ENCODE measurements at places on chromosomes 2 and 18.

GRCh38 chr2:11502740-11503292, 31.0 kb upstream of the GREB1 start:
- DNase-seq, result no peak

DNA sequence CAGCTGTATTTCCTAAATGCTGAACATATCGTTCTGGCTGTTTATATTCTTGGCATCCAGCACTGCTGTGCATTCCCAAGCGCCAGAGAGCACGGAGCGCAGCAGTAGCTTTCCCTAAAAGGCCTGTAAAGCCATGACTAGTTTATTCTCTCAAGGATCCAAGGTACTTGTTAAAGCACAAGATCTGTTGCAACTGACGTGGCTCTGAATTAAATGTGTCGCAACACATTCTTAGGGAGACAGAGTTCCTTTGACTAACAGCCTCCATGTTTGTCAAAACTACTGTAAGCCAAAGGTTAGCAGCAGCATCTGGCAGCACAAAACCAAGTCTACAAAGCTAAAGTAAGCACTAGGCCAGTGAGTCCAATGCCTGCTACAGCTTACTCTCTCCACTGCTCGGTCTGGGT, 188.6 kb upstream of the FN1 start:
- DNase-seq, result no peak

DNA sequence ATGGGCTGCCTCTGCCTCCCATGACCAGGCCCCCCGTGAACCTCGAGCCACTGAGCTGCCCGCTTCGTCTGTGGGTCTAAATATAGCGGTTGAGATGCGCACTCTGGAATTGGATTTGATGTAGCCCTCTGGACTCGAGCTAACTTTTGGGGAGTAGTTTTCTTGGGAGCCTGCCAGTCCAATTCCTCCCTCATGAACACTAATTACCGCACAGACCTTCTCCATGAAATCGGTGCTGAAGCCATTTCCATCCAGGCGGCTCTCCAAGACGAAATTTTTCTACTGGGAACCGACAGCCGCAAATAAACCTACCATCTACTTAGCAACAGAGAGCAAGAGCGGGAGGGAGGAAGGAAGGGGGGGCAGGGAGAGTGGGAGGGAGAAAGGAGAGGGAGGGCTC, 63.6 kb downstream of the CELF4 start:
- DNase-seq, result no peak

GRCh38 chr2:181779288-181780021, 99.1 kb upstream of the NEUROD1 start:
- no peak for DNase-seq

- DNase-seq, result no peak
Observed at GRCh38 chr2:81481242-81481993, 1176.9 kb upstream of the LRRTM1 start.

DNA sequence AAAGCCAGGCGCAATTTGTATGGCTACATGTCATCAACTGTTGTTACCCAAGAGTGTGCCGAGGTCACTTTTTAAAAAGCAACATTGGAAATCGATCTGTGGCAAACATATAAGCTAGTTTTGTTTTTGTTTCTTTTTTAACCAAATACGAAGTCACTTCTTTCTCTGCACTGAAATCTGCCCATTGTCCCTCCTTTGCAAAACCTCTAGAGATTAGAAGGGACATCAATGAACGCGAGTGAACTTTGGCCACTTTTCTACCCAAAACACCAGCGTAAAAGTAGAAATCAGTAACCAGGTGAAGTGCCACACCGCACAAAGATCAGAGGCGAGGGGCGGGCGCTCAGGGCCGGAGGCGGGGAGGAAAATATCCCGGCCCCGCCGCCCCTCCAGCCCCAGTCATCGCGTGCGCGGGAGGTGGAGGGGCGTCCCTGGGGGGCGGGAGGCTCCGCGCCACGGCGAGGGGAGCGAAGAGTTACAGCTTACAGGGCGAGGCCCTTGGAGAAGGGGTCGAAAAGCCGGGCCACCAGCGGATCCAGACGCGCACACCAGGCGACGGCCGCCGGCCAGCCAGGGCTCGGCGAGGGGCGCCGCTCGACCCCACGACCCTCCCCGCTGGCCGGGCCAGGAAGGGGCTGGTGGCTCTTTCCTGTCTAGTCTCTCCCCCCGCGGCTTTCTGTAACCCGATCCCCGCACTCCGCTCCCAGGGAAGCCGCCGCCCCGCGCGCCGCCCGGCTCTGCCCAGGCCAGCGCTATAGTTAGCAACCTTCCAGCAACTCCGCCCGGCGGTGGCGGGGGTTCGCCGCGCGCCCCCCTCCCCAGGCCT, 993 bp downstream of the RBMS1 start:
- peak; percentile 9 for DNase-seq

GRCh38 chr2:138016351-138017087, 52.2 kb downstream of the HNMT start:
- DNase-seq, result no peak

GRCh38 chr2:160917850-160918249, 242.4 kb upstream of the TANK start:
- DNase-seq, result no peak

DNA sequence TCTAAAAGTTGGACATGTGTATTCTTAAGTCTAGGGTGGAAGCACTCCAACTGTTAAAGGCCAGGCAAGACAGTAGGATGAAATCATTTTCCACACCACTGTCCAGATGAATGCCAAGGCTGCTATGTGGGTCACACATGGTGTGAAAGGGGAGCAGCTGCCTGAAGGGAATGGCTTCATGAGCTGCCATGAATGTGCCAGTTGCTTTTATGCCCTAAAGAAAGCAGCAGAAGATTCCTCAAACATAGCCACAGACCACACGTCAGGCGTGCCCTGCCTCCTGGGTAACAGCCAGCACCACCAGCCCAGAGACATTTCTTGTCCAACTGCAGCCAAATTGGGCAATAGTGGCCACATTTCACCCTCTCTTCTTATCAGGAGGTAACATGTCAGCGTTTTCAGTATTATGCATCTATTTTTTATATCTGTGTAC, 130.2 kb downstream of the MTCL1 start:
- DNase-seq, result no peak

DNA sequence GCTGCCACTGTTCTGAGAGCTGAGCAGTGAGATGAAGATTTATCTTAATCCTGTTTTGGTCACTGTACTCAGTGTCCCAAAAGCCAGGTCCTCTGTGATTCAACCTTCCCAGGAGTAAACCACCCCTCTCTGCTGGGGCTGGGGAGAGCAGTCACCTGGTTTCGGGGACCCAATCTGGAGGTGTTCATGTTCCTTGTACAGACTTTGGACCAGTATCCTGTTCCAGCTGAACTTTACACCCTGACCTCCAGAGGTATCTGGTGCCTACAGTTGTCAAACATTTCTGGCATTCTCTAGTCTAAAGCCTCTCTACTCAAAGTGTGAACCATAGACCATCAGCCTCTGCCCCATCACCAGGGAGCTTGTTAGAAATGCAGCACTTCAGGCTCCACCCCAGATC, 22.1 kb downstream of the CERS6 start:
- no peak for DNase-seq

DNA sequence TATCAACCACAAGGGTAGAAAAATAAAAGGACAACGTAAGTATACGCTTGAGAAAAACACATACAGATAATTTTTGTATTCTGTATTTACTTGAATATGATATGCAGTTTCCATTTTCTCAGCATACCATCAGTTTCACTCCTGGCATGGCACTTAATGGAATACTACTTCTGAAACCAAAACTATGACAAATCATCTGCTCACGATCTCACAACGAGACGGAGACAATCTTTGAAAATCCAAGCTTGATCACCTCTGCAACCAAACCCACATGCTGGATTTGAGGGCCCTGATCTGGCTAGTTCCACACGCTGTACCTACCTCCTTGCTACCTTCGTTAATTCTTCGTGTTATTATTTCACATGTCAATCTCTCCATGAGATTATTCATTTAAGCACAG, 387.6 kb downstream of the NBAS start:
- DNase-seq, result no peak

DNA sequence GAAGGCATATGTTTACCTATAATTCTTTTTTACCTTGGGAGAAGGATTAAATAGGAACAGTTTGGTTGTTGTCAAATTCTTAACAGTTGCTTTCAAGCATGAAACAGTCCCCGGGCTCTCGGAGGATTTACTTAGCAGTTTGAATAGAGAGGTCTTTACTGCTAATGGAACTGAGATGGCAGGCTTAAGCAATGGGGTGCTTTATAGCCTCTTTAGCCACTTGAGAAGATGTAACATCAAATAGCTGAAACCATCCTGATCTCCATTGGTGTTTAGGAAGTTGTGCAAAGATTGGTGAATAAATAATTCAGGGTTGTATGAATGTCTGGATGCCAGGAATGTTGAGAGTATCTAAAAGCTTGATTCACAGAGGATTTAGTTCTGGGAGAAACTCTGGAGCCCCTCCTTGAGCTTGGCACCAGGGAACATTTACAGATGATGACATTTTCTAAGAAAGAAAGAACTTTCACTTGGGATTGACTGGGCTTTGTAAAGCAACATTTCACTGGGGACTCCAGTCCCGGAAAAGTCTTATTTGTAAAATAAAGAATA, 51.9 kb downstream of the PTPRM start:
- DNase-seq, result peak; percentile 50

- no peak for DNase-seq
Observed at GRCh38 chr2:160532388-160532787, 38.8 kb upstream of the RBMS1 start.

DNA sequence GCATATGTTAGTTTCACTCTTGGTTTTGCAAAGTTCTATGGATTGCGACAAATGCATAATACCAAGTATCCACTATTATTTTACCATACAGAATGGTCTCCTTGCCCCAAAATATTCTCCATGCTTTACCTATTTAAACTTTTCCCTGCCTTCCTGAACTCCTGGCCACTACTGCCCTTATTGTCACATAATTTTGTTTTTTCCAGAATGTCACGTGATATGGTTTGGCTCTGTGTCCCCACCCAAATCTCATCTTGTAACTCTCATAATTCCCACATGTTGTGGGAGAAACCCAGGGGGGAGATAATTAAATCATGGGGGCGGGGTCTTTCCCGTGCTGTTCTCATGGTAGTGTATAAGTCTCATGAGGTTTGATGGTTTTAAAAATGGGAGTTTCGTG, 760.0 kb downstream of the METTL4 start:
- DNase-seq, result no peak
